Erythroblast (primary cell): ENCODE measurements at places on chromosomes 1 and 21.

DNA sequence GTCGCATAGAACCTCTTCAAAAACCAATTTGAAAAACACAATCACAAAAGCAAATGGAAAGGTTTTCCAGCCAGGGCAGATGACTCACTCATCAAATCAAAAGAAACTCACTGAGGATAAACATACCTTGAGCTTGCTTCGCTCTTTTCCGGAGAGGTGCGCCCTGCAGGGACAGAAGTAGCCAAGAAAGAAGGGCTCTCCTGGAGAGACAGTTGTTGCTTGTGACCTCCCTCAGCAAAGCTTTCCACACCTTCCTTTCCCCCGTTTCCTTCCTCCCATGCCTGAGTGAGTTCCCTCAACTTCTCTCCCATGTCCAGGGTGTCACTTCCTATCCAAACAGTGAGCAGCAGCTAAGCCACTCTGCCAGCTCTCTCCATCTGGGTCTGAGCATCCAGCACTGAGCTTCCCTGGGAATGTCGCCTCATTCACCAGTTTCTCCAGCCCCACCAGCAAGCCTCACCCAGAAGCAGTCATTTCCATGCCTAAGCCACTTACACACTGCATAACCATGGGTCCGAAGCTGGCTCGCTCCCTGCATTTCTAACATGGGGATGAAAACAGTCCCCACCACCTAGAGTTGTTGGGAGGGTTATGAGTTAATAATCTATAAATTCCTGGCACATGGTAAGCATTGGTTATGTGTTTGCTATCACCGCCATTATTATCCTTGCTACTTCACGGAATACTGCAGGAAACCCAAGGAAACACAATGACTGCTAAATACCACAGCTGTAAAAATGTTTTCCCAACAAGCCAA lies 75.0 kb downstream of the PTPN14 start:
- no peak for DNase-seq

- DNase-seq: no peak
These were observed 28.3 kb upstream of the ACOT11 start for GRCh38 chr1:54519709-54520108.

GRCh38 chr1:9031484-9032259 lies 5.4 kb upstream of the SLC2A7 start:
- DNase-seq: no peak

GRCh38 chr1:32204943-32205361 lies 519 bp upstream of the IQCC start:
- no peak for DNase-seq

GRCh38 chr21:29332461-29333362 lies 34.0 kb downstream of the BACH1 start:
- DNase-seq: no peak

DNA sequence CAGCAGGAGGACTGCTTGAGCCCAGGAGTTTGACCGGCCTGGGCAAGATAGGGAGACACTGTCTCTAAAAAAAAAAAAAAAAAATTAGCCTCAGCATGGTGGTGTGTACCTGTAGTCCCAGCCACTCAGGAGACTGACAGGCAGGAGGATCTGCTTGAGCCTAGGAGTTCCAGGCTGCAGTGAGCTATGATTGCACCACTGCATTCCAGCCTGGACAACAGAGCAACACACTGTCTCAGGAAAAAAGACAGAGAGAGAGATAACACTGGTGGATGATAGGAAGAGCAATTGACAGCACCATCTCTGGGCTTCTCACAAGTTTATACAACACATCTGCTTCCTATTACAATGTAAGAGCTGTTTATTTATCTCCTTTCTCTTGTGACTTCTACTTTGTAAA lies 2.4 kb upstream of the RNU11 start:
- DNase-seq: no peak

DNA sequence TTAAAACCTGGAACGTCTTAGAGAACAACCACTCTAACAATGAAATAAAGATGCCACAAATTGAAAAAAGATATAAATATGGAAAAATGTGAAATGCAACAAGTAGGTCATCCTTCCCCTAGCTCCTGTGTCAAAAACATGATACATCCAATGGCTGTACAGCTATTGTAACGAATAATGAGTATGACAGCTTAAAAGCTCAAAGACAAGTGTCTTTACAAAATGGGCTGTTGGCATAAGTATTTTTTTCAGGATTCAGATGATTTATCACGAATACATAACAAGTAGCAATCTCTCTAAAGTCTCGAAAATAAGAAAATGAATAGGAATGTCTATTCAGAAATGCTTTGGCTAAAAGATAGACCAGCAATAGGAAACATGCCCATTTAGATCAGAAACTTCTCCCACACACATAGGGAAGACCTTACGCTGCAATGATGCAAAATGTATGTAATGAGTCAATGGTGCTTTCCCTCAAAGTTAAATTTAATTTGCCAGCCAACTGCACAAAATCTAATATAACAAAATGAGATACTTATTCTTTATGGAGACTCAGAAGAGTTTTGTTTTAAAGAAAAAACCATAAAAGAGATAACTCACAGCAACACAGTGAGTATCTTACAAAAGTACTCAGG lies 8.3 kb downstream of the TGFBR3 start:
- no peak for DNase-seq

GRCh38 chr1:35674111-35674510 lies 32.8 kb upstream of the PSMB2 start:
- peak; percentile 59 for DNase-seq

GRCh38 chr1:203045821-203046594 lies 19.7 kb downstream of the PPFIA4 start:
- DNase-seq: no peak

GRCh38 chr21:16534408-16535101 lies 804.8 kb downstream of the USP25 start:
- peak; percentile 40 for DNase-seq
